ENCODE measurements at places on chromosomes 11 and 22.

- DNase-seq, result no peak
Measured at GRCh38 chr22:37741312-37741795, 44.5 kb downstream of the TRIOBP start.

DNA sequence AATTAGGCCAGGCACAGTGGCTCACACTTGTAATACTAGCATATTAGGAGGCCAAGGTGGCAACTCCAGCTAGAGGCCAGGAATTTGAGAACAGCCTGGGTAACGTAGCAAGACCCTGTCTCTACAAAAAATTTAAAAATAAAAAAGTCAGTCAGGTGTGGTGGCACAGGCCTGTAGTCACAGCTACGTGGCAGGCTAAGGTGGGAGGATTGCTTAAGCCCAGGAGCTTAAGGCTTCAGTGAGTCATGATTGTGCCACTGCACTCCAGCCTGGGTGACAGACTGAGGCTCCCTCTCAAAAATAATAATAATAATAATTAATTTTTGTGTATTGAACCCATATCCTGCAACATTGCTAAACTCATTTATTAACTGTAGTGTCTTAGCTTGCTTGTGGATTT, 15.3 kb upstream of the TRIM29 start:
- DNase-seq, result no peak

- DNase-seq, result no peak
Measured at GRCh38 chr22:43106302-43106701, 4.2 kb upstream of the BIK start.

- DNase-seq, result no peak
Measured at GRCh38 chr22:29299136-29299900, 7.1 kb upstream of the GAS2L1 start.

DNA sequence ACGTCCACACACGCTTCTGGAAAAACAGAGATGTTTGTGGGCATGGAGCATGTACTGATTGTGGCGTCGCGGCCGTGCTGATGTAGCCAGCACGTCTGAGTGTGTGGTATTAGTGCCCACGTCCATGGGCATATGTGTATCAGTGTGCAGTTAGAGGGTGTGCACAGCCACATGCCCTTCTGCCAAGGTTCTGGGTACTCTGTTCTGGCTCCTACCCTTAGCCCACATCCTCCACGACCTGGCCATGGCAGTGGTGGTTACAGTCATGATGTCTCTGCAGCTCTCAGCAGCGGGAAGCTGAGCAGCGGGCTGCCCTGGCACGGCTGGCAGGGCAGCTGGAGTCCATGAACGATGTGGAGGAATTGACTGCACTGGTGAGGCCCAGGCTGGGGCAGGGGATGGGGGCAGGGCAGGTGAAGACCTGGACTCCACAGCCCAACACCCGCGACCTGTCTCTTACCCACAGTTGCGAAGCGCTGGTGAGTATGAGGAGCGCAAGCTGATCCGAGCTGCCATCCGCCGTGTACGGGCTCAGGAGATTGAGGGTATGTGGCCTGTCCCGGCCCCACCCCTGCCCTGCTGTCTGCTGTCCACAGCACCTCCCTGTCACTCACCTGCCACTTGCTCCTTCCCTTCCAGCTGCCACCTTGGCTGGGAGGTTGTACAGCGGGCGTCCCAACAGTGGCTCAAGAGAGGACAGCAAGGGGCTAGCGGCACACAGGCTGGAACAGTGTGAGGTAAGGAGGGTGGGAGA, 7.3 kb downstream of the SMTN start:
- DNase-seq, result no peak

- DNase-seq, result peak; percentile 44
Measured at GRCh38 chr11:20158597-20159257, 1.5 kb downstream of the DBX1 start.

GRCh38 chr11:35390737-35391682, 28.3 kb downstream of the SLC1A2 start:
- DNase-seq, result no peak

DNA sequence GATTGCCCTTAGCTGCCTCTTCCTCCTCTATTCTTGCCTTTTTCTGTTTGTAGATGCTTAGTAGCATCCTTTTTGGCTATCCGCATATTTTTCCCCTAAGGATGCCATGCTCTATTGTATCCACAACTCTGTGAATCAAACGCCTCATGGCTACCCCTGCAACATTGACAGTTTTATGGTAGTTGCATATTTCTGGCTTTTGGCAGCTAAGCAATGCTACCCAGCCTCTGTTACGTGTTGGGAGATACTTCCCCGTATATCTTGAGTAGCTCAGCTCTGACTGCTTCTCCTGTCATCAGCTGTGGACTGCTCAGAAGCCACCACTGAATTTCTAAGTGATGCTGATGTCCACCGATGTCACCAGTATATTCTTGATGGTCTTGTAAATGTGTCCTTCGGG, 15.1 kb upstream of the SLC3A2 start:
- DNase-seq, result no peak
